ENCODE measurements at places on chromosomes 4 and X. TPM values are rescaled to one million over a fixed set of nuclear protein-coding genes. Genes with fewer than 3 reads are reported as not detected.

EDA gene
- total RNA-seq: 2.1 TPM

SPRY1 gene
- total RNA-seq: 32.4 TPM

CNKSR2 gene
- 25.3 TPM for total RNA-seq

PWWP3B gene
- total RNA-seq: 20.9 TPM

SRPX gene
- 9.6 TPM for total RNA-seq

FGA gene
- not detected for total RNA-seq

AASDH gene
- total RNA-seq: 5.2 TPM

DTHD1 gene
- total RNA-seq: not detected

VSIG4 gene
- not detected for total RNA-seq

ZNF732 gene
- total RNA-seq: 1.7 TPM

FRMD7 gene
- not detected for total RNA-seq

All from cardiac muscle cell (in vitro differentiated cells and primary cell).